ENCODE measurements at places on chromosomes 3 and 15. TPM values are rescaled to one million over a fixed set of nuclear protein-coding genes. Genes with fewer than 3 reads are reported as not detected.
A peak's percentile ranks its signal among the peaks of the same experiment; 100 is the strongest.

Gene C2CD4A
- 0.19 TPM for total RNA-seq

Gene FRG2C
- 0.10 TPM for total RNA-seq

DNA sequence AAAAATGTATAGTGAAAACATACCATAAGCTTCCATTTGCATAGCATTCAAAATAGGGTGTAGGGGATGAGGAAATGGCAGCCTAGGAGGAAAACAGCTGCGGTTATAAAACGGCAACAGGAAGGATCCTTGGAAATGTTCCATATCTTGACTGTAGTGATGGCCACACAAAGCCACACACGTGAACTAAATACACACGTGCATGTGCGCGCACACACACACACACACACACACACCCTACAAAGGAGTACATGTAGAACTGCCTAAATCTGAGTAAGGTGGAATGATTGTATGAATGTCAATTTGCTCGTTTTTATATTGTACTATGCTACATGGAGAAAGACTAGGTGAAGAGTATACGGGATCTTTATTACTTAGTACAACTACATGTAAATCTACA is 3.9 kb upstream of the IREB2 start:
- H3K27me3 ChIP-seq, result no peaks in the 10 kb centered on the region
- H3K4me1 ChIP-seq, result 0 out of 2 replicates have a peak, but pooled peaks cover 4% of the 10 kb centered on the region
- DNase-seq, result no peak
- no peak overlapping the region for H3K27ac ChIP-seq
- H3K4me3 ChIP-seq, result no peak overlapping the region

DNA sequence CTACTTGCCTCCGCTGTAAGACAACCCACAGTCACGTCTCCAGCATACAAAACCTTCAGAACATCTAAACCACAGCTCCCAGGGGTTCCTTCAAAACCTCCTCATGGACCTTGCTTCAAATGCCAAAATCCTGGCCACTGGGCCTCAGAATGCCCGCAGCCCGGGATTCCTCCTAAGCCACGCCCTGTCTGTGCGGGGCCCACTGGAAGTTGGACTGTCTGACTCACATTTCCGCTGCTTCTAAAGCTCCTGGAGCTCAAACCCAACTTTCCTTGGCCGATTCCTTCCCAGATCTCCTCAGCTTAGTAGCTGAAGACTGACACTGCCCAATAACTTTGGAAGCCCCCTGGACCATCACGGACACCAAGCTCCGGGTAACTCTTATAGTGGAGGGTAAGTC is 17.9 kb upstream of the OR5H6 start:
- H3K27ac ChIP-seq, result no peak overlapping the region
- no peaks in the 10 kb centered on the region for H3K27me3 ChIP-seq
- no peaks in the 10 kb centered on the region for H3K36me3 ChIP-seq
- no peak for DNase-seq
- no peak overlapping the region for H3K4me3 ChIP-seq

DNA sequence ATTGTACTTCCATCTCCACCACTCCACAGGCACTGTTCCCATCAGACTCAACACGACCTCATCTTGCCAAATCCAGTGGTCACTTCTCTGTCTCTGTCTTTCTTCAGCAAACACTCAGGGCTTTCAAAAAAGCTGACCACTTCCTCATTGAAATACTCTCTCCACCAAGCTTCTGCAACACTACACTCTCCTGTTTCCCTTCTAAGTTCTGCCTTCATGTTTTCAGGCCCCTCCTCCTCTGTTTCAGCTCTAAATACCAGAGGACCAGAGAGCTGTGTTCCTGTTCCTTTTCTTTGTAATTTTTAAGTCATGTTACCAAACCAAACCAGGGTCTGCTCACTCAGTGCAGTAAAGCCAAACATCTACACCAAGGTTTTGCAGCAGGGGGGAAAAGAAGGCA is 33.8 kb upstream of the ACP3 start:
- peak; percentile 34 for DNase-seq
- no peak overlapping the region for H3K4me3 ChIP-seq
- H3K4me1 ChIP-seq, result peaks cover 39% of the 10 kb centered on the region
- H3K36me3 ChIP-seq, result no peaks in the 10 kb centered on the region
- no peaks in the 10 kb centered on the region for H3K27me3 ChIP-seq

DNA sequence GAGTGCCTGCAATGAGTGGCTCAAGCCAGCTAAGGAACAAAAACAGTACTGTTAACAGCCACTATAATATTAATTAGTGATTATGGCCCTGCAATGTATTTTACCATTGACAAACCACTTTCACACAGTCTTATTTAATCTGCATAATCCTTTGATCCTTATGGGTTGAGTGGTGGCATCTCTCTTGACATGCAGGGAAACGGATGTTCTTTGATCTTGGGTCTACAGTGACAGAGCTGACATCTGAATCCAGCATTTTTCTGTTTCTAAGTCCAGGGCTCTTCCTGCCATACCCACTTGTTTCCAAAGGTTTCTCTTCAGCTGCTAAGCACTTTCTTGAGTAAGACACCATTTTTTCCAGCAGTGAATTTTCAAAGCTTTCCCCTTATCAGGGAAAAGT is 277.7 kb upstream of the ROPN1 start:
- H3K27me3 ChIP-seq, result no peaks in the 10 kb centered on the region
- DNase-seq, result no peak
- H3K27ac ChIP-seq, result no peak overlapping the region
- H3K4me1 ChIP-seq, result no peaks in the 10 kb centered on the region
- no peaks in the 10 kb centered on the region for H3K36me3 ChIP-seq

- H3K27me3 ChIP-seq, result no peaks in the 10 kb centered on the region
- peaks cover 6% of the 10 kb centered on the region for H3K4me1 ChIP-seq
- H3K4me3 ChIP-seq, result no peak overlapping the region
- H3K36me3 ChIP-seq, result no peaks in the 10 kb centered on the region
Observed at GRCh38 chr3:19931180-19931692, 2.8 kb downstream of the EFHB start.

Gene ARPP21
- total RNA-seq, result not detected

DNA sequence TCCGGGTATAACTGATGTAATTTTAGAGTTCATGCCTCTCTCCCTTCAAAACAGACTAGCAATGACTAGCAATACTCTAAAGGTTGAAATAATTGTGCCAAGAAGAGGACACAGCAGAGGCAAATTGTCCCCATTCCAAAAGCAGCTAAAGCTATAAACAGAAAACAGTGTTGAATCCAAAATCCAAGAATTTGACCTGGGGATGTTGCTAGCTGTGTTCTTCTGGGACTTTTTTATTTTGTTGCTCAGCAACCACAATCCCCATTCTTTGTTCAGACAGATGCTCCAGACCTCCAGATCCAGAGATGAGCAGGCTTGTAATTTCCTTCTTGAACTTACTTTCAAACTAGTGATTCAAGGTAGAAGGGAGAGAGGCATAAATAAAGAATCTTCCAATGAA is 191.5 kb downstream of the FOXB1 start:
- H3K4me1 ChIP-seq, result no peaks in the 10 kb centered on the region
- DNase-seq, result no peak
- no peaks in the 10 kb centered on the region for H3K36me3 ChIP-seq
- H3K27me3 ChIP-seq, result no peaks in the 10 kb centered on the region

DNA sequence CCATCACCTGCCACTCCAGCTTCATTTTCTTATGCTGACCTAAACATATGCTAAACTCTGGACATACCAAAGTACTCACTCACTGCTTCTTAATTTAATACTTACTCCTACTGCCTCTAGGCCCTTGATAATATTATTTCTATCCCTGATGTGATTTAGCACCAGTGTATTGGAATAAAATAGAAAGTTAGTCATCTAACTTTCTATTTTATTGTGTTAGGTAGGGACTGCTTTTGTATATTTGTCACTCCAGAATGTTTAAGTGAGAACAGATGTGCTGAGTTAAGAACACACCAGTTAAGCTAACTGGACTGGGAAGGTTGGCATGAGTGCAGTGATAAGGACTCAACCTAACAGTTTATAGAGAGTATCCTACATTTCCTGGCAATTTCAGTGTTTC is 6.5 kb upstream of the CLDN16 start:
- peaks cover 6% of the 10 kb centered on the region for H3K4me1 ChIP-seq
- H3K27me3 ChIP-seq, result no peaks in the 10 kb centered on the region
- no peak for DNase-seq

DNA sequence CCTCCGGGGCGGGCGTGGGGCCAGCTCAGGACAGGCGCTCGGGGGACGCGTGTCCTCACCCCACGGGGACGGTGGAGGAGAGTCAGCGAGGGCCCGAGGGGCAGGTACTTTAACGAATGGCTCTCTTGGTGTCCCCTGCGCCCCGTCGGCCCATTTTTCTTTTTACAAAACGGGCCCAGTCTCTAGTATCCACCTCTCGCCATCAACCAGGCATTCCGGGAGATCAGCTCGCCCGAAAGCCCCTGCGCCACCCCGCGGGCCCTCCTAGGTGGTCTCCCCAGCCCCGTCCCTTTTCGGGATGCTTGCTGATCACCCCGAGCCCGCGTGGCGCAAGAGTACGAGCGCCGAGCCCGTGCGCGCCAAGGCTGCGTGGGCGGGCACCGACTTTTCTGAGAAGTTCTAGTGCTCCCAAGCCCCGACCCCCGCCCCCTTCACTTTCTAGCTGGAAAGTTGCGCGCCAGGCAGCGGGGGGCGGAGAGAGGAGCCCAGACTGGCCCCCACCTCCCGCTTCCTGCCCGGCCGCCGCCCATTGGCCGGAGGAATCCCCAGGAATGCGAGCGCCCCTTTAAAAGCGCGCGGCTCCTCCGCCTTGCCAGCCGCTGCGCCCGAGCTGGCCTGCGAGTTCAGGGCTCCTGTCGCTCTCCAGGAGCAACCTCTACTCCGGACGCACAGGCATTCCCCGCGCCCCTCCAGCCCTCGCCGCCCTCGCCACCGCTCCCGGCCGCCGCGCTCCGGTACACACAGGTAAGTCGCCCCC is at the start of gene THBS1:
Gene THBS1 (plus strand): TSS at position 595 of the 757 bp plus-strand sequence. CDS start 779 bp downstream, outside the sequence.
- DNase-seq, result peak; percentile 98
- H3K4me3 ChIP-seq, result peak within 1 kb of the TSS; percentile 78

DNA sequence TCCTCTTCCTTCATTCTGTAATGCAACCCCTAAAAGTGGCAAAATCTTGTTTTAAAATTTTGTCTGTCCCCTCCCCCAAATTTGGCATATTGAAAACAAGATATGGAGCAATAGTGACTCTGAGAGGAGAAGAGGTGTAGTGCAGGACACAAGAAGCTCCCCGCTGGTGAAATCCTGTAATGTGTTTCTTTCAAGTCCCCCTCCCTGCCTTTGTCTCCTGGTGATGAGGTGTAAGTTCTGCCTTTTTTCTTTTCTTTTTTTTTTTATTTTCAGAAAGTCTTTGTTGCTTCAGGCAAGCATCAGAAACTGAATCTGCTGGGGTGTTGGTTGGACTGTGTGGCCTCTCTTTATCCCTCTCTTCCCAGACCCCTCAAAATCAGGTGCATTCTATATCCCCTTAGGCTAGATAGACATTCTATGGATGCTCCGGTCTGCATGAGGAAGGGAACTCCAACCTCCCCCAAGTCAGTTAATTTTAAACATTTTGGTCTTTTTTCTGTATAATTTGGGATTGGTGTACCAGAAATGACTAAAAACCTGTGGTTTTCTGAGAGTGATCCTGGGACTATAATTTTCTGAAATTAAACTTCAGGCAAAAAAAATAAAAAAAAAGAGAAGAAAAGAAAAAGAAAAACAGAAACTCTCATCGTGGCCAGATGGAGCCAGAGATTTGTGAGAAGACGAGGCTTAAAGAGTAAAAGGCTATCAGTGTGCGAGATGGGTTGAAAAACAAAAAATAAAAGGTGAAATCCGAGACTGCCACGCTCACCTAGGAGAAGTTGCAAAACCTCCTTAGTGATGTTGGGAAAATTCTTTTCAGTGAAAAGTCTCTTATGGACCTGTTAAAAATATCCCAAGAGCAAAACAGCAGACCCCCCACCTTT is 21.4 kb downstream of the ACKR2 start:
- H3K27me3 ChIP-seq, result no peaks in the 10 kb centered on the region
- H3K4me3 ChIP-seq, result peak overlapping the region; percentile 26
- DNase-seq, result peak; percentile 91
- peaks cover 7% of the 10 kb centered on the region for H3K4me1 ChIP-seq
- H3K27ac ChIP-seq, result no peak overlapping the region

DNA sequence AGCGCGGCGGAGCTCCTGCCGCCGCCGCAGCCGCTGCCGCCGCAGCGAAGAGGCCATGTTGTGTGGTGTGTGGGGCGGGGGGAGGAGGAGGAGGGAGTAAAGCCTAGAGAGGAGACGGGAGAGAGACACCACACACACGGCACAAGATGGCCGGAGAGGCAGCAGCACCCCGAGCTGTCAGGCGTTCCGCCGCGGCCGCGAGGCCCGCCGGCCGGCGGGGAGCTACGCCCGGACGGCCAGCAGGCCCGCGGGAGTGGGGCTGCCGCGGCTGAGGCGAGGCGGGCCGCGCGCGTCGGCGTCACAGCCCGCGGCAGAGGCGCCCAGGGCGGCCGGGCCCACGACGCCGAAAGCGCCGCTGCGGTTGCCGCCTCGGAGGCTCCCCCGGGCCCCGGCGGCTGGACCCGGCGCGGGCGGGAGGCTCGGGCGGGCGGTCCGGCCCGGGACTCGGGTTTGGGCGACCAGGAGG is 17.4 kb upstream of the CHD2 start:
- peak overlapping the region; percentile 68 for H3K4me3 ChIP-seq
- no peaks in the 10 kb centered on the region for H3K27me3 ChIP-seq
- no peak for DNase-seq
- peaks cover 19% of the 10 kb centered on the region for H3K36me3 ChIP-seq

Gene P2RY12
- not detected for total RNA-seq

DNA sequence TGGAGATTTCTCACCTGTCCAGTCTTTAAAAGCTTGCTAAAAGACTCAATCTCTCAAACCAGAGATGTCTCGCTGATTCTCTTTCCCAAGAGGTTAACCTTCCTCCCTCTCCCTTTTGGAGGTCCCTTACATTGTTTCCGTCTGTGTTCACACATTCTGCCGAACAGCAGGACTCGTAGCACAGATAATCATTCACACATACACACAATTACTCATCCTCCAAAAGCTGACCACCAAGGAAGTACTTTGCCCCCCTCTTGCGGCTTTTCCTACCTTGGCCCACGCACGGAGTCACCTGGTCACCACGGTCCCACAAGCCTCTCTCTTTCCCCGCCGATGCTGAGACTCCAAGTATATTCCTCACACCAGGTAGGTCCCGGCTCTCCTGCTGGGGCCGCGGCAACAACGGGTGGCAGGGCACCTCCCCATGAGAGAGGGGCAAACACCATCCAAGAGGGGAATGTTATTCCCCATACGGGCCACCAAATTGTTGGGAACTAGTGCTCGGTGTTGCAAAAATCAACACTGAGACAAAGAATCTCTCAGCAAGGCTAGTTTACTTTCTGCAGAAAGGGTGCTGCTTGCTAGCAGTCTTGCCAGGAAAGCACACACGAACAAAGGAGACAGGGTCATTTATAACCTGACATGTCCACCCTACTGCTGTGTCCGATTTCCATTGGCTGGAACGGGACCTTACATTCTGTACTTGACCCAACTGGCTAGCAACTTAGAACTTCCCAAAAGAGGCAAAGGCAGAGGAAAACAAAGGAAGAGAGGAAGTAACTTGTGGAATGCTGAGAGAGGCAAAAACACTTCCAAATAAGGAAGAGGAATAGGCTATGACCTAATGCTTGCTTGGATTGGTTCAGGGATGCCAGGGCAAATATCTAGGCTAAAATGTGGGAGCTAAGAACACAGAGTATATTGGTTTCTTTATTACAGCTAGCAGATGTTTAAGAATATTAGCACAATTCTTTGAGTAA is 102.1 kb upstream of the NECTIN3 start:
- no peak overlapping the region for H3K27ac ChIP-seq
- H3K4me3 ChIP-seq, result no peak overlapping the region
- H3K27me3 ChIP-seq, result no peaks in the 10 kb centered on the region
- H3K36me3 ChIP-seq, result no peaks in the 10 kb centered on the region
- H3K4me1 ChIP-seq, result no peaks in the 10 kb centered on the region

Gene GALNT15
- not detected for total RNA-seq

Measured in GM23338 (cell line).